Activated T-cell treated with anti-CD3 and anti-CD28 coated beads for 48 hours (primary cell): ENCODE measurements at places on chromosomes 13 and 19.

GRCh38 chr13:73521985-73522524, 463.2 kb downstream of the KLF5 start:
- no peak for DNase-seq

- DNase-seq, result no peak
Observed at GRCh38 chr19:41442473-41443355, at the start of gene ERICH4. ERICH4 (plus strand) TSS chr19:41443156; CDS start chr19:41443170, 14 bp downstream.

DNA sequence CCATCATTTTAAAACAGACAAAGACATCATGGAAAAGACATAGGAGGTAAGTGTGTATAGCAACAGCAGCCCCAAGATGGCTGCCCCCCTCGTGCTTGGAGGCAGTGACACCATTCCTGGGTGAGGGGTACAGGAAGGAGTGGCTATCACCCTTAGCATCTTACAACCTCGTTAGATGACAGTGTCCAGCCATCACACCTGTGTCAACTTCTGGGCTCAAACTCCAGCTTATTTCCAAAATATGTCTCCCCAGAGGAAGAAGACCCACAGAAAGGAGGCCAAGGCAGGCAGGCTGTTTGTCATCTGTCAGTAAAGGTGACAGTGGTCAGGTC, 27.5 kb downstream of the EPS15L1 start:
- no peak for DNase-seq

- DNase-seq, result no peak
Observed at GRCh38 chr13:21005193-21005592, 56.2 kb downstream of the LATS2 start.

GRCh38 chr13:66314911-66315310, 915.2 kb downstream of the PCDH9 start:
- DNase-seq, result no peak

DNA sequence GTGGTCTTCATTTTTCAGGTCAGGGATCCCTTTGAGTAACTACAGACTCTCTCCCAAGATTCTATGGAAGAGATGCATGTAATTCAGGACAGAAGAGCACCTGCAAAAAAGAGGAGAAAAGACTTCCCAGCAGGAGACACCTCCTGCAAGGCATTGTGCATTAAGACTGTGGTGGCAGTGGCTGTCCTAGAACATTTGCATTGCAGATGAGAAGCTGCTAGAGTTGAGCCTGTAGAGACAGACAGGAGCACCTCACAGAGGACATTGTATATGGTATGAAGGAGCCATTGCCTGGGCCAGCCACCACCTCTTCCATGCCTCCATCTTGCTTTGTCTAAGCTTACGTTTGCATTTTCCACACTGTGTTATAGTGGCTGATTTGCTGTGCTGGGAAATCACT, 11.2 kb upstream of the MYO16 start:
- DNase-seq, result no peak

GRCh38 chr13:99995104-99995588, 13.6 kb downstream of the ZIC2 start:
- DNase-seq, result no peak

- DNase-seq, result no peak
Observed at GRCh38 chr13:35501661-35502235, 25.3 kb upstream of the MAB21L1 start.

- DNase-seq, result no peak
Observed at GRCh38 chr19:4722671-4723594, 709 bp downstream of the DPP9 start.

GRCh38 chr13:111344471-111345191, 24.2 kb downstream of the TEX29 start:
- no peak for DNase-seq

- DNase-seq, result no peak
Observed at GRCh38 chr13:28052945-28053344, 47.4 kb downstream of the FLT3 start.

GRCh38 chr13:67308004-67308772, 78.1 kb upstream of the PCDH9 start:
- DNase-seq, result no peak

DNA sequence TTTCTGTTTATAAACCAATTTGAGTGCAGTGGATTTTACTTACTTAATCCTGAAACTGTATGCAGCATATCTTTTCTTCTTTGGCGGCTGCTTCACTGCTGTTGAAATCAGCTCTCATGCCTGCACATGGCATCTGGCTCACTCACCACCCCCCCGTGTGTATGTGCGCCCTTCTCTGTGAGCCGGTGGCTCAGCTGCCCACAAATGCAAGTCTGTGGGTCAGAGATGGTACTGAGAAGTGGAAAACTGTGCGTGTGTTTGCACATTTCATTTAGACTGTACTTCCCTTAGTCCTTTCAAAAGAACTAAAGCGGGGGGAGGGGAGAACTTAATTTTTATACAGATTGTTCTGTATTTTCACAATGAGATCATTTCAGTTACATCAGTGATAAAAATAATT, 307.6 kb downstream of the SHISA2 start:
- no peak for DNase-seq

- no peak for DNase-seq
Observed at GRCh38 chr19:6374161-6374709, 1.5 kb downstream of the PSPN start.

- no peak for DNase-seq
Observed at GRCh38 chr13:72508392-72508791, 219.0 kb downstream of the MZT1 start.

DNA sequence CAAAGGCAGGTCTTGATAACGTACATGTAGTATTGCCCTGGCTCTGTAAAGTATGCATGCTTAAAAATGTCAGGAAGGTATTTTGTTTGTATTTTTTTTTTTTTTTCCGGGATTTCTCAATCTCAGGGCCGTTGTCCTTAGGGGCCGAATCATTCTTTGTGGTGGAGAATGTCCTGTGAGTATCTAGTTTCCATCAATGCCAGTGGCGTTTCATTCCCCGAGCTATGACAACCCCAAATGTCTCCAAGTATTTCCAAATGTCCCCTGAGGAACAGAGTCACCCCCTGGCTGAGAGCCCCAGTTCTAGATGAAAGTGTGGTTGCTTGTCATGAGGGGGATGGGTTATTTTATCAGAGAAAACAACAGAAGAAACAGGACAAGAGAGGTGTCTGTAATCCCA, 68.7 kb downstream of the ACSBG2 start:
- DNase-seq, result no peak

DNA sequence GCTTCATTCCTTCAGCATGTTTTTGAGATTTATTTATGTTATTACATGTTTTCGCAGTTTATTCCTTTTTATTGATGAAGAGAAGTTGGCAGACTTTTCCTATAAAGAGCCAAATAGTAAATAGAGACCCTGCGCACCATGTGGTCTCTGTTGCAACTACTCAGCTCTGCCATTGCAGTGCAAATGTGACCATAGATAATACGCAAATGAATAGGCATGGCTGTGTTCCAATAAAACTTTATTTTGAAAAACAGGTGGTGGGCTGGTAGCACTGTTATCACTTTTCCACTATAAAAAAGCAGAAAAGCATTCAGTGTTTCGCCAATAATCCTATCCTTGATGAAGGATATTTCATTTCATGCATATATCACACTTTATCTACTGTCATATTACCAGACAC, 95.0 kb downstream of the DNAJC3 start:
- DNase-seq, result no peak

- DNase-seq, result no peak
Observed at GRCh38 chr13:59300355-59301173, 863.2 kb downstream of the DIAPH3 start.

DNA sequence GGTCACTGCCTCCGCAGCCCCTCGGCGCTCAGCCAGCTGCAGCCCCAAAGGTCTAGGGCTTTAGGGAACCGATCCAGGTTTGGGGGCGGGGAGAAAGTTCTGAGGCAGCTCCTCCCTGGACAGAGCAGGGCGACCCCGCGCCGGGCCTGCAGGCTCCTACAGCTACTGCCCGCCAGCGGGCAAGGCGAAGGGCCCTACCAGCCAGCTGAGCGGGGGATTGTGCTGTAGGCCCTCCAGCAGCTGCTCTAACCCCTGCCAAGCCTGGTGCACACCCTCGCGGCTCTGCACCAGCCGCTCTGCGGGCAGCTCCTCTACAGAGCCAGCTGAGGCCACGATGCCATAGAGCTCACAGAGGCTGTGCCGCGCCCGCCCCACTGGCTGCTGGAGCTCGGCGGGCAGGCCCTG, 14.0 kb downstream of the PLIN4 start:
- no peak for DNase-seq

DNA sequence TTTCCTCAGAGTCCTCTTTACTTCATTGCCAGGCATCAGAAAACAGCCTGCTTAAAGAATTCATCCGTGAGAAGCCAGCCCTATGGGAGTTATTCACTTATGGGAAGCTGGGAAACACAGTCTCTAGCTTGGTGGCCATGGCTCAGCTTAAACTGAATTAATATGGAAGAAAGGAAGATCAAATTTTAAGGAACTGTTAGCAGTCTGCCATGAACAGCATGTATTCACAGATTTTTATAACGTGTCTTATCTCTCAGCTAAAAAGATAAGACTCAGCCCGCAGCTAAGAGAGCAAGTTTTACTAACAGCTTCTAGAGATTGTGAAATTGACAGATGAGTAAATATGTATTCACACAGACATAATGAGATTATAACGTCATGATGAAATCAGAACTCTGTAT, 253.7 kb upstream of the RXFP2 start:
- DNase-seq, result no peak

- DNase-seq, result no peak
Observed at GRCh38 chr13:93235258-93236015, 8.8 kb downstream of the GPC6 start.

DNA sequence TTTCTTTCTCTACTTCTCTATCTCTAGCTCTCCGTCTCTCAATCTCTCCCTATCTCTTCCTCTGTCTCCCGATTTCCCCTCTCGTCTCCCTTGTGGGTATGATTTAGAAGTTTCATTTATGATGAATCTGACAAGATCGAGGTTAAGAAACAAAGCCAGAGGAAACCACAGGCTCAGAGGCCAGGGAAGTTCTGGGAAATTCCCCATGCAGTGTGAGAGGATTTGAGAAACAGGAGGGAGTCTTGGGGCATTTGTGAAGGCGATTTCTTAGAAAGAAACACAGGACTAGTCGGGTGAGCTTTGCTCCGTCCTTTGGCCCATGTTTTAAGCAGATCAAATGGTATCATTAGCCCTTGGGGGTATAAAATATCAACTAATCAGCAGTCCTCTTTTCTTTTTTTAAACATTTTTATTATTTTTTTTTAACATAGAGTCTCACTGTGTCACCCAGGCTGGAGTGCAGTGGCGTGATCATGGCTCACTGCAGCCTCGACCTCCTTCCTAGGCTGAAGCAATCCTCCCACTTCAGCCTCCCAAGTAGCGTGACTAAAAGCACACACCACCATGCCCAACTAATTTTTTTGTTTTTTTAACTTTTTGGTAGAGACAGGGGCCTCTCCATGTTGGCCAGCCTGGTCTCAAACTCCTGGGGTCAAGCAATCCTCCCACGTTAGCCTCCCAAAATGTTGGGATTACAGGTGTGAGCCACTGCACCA, 25.8 kb downstream of the TNFSF9 start:
- no peak for DNase-seq

DNA sequence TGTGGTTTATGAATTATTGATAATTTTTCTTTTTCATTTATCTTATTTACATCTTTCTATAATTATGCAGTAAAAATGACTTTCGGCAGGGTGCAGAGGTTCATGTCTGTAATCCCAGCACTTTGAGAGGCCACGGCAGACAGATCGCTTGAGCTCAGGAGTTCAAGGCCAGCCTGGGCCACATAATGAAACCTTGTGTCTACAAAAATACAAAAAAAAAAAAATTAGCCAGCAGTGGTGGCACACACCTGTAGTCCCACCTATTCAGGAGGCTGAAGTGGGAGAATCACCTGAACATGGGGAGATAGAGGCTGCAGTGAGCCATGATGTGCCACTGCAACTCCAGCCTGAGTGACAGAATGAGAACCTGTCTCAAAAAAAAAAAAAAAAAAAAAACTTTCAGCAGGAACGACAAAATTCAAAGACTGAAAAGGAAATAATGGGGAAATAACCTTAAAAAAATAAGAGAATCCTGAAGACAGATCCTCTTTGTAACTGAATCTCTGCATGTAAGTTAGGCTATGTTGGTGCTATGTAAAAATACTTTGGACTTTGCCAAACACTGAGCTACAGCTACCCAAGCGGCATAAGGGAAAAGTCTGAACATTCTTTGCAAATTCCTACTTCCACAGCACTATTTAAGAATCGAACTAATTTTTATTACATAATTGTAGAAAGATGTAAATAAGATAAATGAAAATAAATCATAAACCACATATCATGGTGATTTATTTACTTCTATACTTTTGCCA, 36.7 kb upstream of the WDFY2 start:
- no peak for DNase-seq
